Aorta (tissue), 5 donors: ENCODE measurements at places on chromosomes 2 and 18. TPM values are rescaled to one million over a fixed set of nuclear protein-coding genes. Genes with fewer than 3 reads are reported as not detected.

DNA sequence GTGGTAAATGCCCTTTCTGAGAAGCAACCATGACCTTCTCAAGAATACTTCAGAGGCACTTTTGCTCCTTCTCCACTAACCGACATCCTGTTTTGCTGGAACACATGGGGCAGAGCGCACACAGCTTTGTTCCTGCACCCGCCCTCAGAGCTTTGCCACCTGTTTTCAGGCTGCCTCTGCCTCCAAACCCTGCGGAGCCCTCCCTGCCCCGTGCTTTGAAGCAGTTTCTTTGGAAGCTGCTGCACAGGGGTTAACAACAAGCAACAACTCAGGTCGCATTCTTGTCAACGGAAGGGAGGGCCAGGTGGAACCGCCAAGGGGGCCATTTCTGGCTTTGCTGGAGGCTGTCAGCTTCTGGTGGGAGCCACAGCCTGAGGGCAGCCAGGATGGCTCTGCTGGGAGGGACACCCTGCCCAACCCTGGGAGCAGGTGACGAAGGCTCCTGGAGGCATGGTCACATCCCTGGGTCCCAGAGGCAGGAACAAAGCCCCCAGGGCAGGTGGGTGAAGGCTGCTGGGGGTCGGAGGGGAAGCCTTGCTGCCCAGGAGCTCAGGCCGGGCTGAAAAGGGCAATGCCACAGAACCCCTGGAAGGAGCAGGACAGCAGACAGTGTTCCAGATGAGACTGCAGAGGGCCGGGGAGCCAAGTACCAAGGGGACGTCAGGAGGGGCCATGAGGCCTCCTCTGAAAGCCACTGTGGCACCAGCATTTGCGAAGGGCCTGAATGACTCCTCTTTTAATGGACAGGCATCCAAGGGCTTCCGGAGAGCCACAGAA lies 46.8 kb downstream of the MRPS5 start:
- no peaks in the 10 kb centered on the region for H3K4me1 ChIP-seq
- no peaks in the 10 kb centered on the region for H3K36me3 ChIP-seq
- H3K4me3 ChIP-seq: no peak overlapping the region
- no peak for DNase-seq
- no peak overlapping the region for H3K27ac ChIP-seq

- H3K4me1 ChIP-seq: no peaks in the 10 kb centered on the region
- H3K4me3 ChIP-seq: no peak overlapping the region
- DNase-seq: no peak
- H3K27ac ChIP-seq: no peak overlapping the region
- no peaks in the 10 kb centered on the region for H3K27me3 ChIP-seq
Measured at GRCh38 chr2:131756141-131756907, 228.6 kb downstream of the CCDC74A start.

DNA sequence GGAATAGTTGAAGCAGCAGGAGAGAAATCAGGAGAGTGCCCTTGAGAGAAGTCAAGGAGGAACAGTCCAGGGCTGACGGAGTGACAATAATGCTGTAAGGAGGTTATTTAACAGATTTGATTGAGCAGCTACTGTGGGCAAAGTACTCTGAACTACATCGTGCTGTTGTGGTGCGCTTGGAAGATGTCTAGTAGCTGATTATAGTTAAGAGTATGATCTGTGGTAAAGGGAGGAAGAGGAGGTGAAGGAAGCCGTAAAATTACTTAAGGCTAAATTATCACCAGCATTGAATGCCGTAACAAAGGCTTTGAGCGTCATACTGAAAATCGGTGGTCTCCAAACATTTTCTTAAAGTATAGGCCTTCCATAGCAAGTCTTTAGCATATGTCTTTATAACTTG lies 4.5 kb downstream of the PCBP1 start:
- no peaks in the 10 kb centered on the region for H3K36me3 ChIP-seq
- H3K4me3 ChIP-seq: no peak overlapping the region
- no peaks in the 10 kb centered on the region for H3K27me3 ChIP-seq
- no peak for DNase-seq

DNA sequence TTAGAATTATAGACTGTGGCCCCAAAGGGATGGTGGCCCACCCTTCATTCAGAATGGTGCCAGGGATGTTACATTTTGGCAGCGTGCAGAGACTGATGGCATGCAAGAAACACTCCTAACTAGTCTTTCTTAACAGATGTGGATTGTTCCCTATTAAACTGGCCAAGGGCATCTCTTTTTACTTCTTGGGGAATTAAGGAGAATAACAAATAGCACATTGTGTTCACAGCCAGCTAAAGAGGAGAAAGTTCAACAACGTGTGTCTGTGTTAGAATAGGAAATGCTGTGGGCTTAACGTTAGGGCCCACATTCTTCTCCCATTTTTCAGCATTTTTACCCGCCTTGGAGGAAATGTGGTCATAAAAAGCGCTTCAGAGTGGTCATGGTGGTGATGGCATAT lies 404.8 kb downstream of the CDH2 start:
- H3K27ac ChIP-seq: no peak overlapping the region
- no peak overlapping the region for H3K4me3 ChIP-seq
- no peaks in the 10 kb centered on the region for H3K27me3 ChIP-seq

The RAB3GAP1 gene
- total RNA-seq: 61.2 TPM

GRCh38 chr2:94870440-94871225 lies 597 bp upstream of the TEKT4 start:
- no peaks in the 10 kb centered on the region for H3K4me1 ChIP-seq

The REG3A gene
- total RNA-seq: 8.3 TPM

The MARS2 gene
- total RNA-seq: 3.6 TPM

- no peak for DNase-seq
- H3K4me1 ChIP-seq: no peaks in the 10 kb centered on the region
- H3K36me3 ChIP-seq: no peaks in the 10 kb centered on the region
- H3K27ac ChIP-seq: no peak overlapping the region
- H3K4me3 ChIP-seq: no peak overlapping the region
- no peaks in the 10 kb centered on the region for H3K27me3 ChIP-seq
Measured at GRCh38 chr2:72347081-72347480, 199.4 kb upstream of the CYP26B1 start.

The COL4A3 gene
- 17.8 TPM for total RNA-seq

The FAM237A gene
- not detected for total RNA-seq

The QPCT gene
- total RNA-seq: 3.8 TPM

DNA sequence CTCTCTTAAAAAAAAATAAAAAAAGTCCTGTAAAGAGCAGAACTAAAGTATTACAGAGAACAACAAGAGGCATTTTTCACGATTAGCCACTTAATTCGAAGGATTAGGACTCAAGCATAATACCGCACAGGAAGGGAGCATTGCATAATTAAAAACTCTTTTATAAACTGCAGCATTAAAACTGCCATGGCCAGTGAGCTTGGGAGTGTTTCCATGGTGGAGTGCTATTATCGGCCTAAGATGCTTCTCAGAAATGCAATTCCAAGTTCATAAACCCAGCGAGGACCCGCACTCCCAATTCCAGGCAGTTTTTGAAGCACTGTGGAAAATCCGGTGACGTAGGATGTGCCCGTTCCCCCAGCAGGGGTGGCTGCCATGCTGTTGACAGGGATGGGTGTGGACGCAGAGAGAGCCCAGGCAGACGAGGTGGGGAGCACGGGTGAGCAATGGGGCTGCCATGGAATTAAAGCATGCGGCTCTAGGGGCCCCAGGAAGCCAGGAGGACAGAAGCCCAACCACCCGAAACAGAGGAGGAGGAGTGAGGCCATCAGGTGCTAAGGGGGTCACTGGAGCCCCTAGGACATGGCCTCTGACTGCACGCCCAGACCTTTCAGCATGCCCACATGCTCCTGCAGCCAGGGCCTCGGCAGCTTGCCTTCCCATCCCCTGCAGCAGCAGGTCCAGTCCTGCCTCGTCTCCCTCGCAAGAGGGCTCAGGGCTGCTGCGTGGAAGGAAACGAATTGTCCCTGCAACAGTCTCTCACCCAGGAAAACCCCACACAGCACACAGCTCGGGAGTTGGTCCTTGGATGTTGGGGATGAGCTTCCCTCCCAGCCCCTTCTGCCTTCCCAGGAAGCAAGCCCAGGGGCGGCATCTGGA lies 233.4 kb downstream of the NDUFA10 start:
- H3K27me3 ChIP-seq: no peaks in the 10 kb centered on the region
- H3K4me3 ChIP-seq: no peak overlapping the region
- no peaks in the 10 kb centered on the region for H3K36me3 ChIP-seq
- H3K27ac ChIP-seq: no peak overlapping the region
- peak; percentile 48 for DNase-seq

The C2orf15 gene
- 0.65 TPM for total RNA-seq

DNA sequence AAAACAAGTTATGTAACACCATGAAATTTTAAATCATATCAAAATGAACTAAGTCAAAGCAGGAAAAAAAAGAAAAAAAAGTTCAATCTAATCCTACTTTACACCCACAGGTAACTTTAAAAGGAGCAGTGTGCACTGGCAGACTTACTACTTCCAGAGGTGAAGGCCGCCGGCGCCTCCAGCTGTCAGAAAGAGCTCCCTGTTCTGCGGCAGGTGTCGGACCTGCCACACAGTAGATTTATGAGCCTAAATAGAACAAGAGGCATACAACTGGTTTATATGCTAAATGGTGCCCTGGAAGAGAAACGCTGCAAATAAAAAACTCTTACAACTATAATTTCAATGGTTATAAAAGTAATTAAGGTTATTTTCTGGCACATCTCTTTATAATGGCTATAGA lies 23.1 kb upstream of the PNO1 start:
- no peak overlapping the region for H3K4me3 ChIP-seq
- H3K27me3 ChIP-seq: no peaks in the 10 kb centered on the region
- no peaks in the 10 kb centered on the region for H3K4me1 ChIP-seq
- DNase-seq: no peak
- H3K36me3 ChIP-seq: no peaks in the 10 kb centered on the region

DNA sequence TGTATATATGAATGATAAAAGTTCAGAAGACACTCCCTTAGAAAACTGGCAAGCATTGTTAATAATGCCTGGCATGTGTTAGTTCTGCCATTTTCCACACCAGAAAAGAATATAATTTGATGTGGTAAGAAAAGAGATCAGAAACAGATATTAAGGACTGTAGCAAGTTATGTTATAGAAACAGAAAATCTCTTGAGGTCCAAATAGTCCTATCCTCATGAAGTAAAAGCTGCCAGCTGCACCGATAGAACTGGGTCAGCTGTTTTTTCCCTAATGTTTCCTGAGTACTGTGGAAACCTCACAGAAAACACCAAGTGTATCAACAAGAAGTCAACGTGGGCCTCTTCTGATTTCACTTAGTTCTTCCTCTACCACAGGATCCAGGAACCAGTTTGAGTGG lies 56.9 kb upstream of the SDC1 start:
- no peaks in the 10 kb centered on the region for H3K27me3 ChIP-seq
- no peaks in the 10 kb centered on the region for H3K4me1 ChIP-seq
- H3K36me3 ChIP-seq: peaks cover 5% of the 10 kb centered on the region
- no peak overlapping the region for H3K4me3 ChIP-seq
- DNase-seq: no peak
- H3K27ac ChIP-seq: no peak overlapping the region

DNA sequence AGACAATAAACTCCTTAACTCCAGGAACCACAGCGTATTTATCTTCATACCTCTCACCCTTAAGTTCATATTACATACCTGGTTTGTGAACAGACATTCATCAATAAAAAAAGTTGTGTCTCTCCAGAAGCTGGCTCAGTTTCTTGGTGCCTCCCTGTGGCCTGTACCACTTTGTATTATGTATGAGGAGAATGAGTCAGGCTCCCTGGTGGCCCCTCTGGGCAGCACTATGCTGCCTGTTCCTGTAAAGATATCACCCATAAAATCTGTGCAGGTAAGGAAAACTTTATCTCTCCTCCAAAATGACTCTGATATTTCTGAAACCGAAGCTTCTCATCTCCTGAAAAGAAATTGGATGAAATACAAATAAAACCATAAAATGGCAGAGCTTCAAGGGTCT lies 198.4 kb upstream of the NT5C1B start:
- no peak overlapping the region for H3K27ac ChIP-seq
- no peaks in the 10 kb centered on the region for H3K36me3 ChIP-seq
- DNase-seq: no peak
- no peak overlapping the region for H3K4me3 ChIP-seq

- no peaks in the 10 kb centered on the region for H3K36me3 ChIP-seq
- H3K4me3 ChIP-seq: no peak overlapping the region
- H3K4me1 ChIP-seq: peaks cover 11% of the 10 kb centered on the region
- no peaks in the 10 kb centered on the region for H3K27me3 ChIP-seq
- no peak for DNase-seq
Measured at GRCh38 chr18:3599195-3599594, 149.2 kb downstream of the TGIF1 start.

- no peak for DNase-seq
- no peak overlapping the region for H3K27ac ChIP-seq
- no peaks in the 10 kb centered on the region for H3K4me1 ChIP-seq
- no peaks in the 10 kb centered on the region for H3K27me3 ChIP-seq
Measured at GRCh38 chr2:88582030-88582429, 45.2 kb downstream of the EIF2AK3 start.

The UGT1A6 gene
- not detected for total RNA-seq

The IL18R1 gene
- total RNA-seq: 8.0 TPM

The RSAD2 gene
- 4.9 TPM for total RNA-seq

DNA sequence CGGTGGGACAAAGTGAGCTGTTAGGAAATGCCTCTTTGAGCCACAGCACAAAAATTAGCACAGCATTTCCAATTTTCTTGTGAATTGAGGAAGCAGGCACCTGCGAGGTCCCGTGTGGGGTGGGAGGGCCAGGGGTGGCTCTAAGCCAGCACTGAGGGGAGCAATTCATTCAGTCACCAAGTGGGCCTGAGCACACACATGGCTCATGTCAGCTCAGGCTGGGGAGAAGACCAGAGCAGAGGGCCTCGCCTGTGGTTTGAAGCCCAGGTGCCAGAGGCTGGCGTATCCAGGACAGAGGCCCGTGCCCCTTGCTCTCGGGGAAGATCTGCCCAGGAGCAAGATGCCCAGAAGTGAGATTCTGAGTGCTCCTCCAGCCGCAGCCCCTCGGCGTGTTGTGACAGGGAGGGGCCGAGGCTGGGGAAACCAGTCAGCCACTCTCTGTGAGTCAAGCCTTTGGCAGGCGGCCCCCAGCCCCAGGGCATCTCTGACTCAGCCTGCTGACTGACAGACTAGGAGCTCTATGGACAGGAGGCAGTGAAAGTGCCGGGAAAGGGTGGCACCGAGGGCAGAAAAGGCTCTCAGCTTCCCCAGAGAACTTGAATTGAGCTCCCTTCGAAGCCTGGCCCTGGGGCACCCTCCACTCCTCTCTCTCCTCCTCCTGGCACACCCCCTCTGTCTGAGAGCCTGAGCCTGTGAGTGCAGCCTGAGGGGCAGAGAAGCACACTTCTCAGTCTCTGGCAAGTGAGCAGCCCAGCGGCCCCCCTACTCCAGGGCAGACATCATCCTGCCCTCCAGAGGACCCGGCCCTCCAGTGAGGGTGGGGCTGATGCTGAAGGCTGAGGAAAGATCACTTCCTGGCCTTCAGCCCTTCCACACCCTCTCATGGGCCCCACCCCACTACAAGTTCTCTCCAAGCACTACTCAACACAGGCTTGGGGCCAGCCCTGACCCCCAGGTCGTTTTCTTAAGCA lies 32.3 kb downstream of the CYP26B1 start:
- H3K27ac ChIP-seq: no peak overlapping the region
- no peaks in the 10 kb centered on the region for H3K27me3 ChIP-seq

GRCh38 chr2:226274143-226274542 lies 525.5 kb downstream of the IRS1 start:
- no peaks in the 10 kb centered on the region for H3K4me1 ChIP-seq
- no peak overlapping the region for H3K4me3 ChIP-seq
- no peaks in the 10 kb centered on the region for H3K36me3 ChIP-seq
- no peaks in the 10 kb centered on the region for H3K27me3 ChIP-seq
- H3K27ac ChIP-seq: no peak overlapping the region
- DNase-seq: no peak
